ENCODE measurements at places on chromosomes 6 and 20.
A peak's percentile ranks its signal among the peaks of the same experiment; 100 is the strongest.

GRCh38 chr6:87667032-87667431, 35.0 kb downstream of the AKIRIN2 start:
- no peak for DNase-seq

DNA sequence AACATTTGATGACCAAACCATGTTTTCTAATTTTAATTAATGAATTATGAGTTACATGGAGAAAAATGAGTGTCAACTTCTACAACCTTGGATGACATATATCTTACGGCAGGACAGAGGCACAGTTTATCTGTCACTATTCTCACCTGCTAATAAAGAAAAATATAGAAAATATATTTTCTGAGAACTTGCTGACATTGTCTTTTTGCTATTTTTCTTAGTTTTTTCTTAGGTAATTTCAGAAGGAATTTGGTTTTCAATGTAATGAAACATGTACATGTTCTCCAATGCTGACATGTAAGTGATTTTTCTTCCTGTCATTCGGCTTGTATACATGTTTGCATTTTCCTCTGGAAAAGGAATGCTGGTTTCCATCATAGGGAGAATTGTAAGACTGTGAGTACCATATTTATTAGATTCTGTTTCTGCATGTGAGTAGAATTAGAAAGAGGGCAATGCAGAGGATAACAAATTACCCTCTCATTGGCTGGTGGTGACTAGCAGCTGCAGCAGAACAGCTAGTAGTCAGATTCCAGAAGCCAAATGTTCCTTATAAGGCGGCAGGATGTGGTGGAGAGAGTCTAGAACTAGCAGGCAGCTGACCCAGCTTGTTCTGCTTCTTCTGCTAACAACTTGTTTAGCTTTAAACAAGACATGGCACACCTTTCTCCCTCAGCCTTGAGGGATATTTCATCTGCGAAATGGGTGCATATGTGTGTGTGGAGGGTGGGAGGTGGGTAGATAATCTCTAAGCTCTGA, 132.8 kb upstream of the SPACA1 start:
- no peak for DNase-seq

- no peak for DNase-seq
These were observed 526.1 kb upstream of the SPTLC3 start for GRCh38 chr20:12482661-12483060.

DNA sequence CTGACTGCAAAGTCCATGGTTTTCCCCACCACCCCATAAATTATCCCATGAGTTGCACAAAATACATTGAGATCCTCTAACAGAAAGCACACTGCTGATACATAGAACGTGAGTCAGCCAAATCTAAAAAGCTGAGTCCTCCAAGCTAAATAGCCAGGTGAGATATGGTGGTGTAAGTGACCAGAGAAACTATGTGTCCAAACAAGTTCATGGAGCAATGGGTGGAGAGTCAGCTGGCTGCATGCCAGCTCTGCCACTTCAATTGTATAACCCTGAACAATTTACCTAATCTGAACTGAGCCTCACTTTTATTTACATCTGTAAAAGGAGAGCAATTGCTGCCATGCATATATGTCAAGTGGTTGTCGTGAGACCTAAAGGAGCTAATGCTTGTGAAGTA, 9.7 kb downstream of the SNAP25 start:
- DNase-seq = no peak

DNA sequence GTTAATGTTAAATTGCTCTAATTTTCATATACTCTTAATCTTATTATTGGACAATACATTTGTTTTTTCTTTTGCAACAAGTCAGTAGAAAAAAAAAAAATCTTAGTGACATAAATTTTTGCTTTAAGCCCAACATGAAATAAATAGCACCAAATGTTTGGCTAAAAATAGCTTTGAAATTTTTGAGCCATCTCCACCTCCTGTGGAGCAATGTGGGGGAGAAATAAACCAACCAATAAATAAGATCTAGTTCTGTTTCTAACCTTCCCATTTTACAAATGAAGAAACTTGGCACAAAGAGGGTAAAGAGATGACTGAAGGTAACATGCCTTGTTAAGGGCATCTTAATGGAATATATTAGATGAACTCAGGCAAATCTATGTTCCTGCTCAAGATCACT, 91.4 kb downstream of the PRKN start:
- DNase-seq = no peak

DNA sequence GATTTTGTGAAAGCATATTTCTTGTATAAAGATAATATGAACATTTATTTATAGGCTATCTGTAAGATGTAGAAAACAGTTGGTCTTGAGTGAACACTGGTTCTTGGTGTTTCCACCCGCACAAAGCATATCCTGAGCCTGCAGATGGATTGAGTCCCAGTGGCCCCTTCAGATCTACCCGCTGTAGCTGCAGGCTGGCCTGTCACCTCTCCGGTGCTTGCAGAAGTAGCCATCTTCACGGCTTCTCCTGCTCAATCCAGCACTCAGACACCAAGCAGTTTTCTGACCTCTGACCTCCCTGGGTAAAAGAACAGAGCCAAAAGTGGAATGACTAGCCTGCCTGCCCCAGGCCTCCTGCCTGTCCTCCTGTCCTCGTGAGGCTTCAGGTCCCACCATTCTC, 22.7 kb downstream of the LYRM2 start:
- no peak for DNase-seq

GRCh38 chr6:129498950-129499842, 210.8 kb downstream of the ARHGAP18 start:
- DNase-seq = peak; percentile 76

DNA sequence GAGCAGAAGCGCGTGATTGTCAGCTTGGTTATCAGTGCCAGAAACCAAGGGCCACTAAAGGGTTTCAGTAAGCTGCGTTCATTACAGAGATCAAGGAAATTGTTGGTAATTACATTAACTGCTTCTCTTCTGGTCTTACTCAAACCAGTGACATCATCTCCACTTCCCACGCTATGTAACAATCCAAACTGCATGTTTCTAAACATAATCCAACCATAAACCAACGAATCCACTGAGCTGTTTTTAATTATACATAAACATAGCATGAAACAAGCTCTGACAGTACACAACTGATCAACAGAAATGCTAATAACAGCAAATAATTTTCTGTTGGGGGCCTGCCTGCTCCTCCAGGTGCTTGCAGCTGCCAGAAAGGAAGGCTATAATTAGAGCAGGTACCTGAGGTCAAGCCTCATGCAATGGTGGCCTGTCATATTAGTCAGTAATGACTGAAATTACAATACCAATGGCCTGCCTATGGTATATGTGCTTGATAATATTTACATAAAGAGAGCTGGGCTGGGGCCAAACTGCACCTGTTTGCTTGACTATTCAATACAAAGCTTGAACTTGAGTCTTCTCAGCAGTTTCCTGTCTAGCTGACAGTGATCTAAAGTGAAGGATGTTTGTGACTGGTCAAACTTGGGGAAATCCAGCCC, 40.1 kb downstream of the ILRUN start:
- DNase-seq = peak; percentile 54

DNA sequence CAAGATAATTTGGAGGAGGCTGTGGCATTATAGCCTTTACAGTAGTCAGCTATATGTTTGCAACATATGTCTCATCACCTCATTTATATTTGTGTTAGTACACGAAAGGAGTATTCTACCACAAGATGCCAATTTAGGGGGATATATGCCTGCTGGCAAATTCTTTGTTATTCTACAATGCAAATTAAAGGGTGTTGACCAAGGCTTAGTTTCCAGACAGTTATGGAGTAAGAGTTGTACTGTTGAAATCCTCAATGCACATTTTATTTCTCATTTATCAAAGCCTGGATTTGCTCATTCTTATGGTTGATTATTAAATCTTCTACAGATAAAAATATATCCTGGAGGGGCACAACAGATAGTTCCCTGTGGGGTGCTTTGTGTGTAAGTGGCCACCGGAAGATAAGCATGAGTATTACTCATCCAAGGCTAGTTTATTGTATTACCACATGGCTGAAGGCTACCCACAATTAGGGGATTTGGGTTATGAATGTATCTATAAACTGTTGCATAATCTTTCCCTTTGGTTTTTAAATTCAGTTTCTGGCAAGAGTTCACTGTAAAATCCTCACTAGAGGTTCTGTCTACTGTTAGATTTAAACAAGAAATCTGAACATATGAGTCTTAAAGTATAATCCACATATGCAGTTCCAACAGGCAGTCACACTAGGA, 9.0 kb downstream of the CST9 start:
- no peak for DNase-seq

GRCh38 chr20:23105193-23105592, 19.1 kb upstream of the CD93 start:
- no peak for DNase-seq

- DNase-seq = peak; percentile 55
These were observed 6.2 kb downstream of the LINC00237 start for GRCh38 chr20:21099751-21100577.

GRCh38 chr6:10347561-10348327, 67.1 kb downstream of the TFAP2A start:
- DNase-seq = no peak

DNA sequence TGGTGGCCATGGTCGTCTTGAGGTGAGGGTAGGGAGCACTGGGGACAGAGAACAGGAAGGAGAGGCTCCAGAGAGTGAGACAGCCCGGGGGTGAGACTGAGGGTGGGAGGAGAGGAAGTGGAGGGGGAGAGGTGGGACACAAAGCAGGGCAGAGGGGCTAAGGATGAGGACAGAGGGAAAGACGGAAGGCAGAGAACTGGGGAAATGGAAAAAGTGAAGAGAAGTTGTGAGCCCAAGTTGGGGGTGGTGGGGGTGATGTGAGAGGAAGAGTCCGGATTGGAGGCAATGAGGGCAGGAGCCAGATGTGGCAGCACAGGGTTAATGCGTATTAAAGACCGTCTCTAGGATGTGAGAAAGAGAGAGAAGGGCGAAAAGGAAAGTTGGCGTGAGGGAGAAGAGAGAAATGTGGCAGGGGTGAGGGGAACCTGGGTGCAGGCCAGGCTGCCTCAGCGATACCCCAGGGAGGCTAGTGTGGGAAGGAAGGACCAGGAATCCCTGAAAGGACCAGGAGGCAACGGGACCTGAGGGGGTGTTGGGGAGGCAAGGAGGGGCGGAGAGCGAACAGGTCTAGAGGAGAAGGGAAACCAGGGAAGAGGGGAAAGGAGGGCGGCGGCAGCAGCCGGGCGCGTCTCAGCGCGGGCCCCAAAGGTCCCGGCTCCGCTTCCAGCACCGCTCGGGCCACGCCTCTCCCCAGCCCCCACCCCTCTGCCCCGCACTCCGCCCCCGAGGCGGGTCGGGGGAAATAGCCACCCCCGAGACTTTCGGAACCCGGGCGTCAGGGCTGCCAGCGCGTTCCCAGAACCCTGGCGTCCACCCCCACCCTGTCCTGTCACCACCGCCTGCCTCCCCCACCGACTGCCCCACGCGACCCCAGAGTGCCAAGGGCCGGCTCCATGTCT, at the start of gene PPP1R18:
Gene PPP1R18 (minus strand): TSS at position 637 of the 899 bp plus-strand sequence. CDS start 627 bp downstream, at position 10.
- peak; percentile 80 for DNase-seq

- no peak for DNase-seq
These were observed 13.5 kb downstream of the NCOA7 start for GRCh38 chr6:125804264-125804663.

GRCh38 chr6:160133441-160134336, 12.1 kb downstream of the SLC22A1 start:
- no peak for DNase-seq

DNA sequence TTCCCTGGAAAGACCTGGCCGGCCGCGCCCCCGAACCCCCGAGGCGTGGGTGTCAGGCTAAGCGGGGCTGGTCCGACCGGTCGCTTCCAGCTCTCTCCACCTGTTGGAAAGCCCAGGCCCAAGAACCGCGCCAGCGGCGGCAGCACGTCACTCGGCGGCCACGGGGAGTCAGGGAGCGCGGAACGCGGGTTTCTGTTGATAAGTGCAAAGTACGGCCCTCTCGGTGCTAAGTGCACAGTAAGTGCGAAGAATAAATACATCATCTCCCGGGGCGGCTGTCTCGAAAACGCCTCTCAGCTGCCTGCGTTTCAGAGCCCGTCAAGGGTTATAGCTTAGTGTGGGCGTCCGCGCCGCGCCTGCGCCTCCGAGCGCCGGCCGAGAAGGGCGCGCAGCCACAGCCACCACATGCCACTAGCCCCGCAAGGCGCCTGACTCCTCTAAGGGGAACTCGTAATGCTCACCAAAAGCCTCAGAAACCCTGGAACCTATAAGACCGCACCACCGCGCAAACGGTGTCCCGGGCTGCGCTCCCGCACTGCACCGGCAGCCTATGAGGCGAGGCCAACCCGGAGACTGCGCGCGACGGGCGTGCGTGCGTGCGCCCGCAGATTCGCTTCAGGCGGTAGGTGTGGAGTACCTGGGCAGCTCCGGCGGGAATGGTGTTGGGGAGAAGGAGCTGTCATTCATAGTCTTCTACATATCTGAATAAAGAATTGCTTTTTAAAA, 9.2 kb upstream of the TBX18 start:
- DNase-seq = no peak

- no peak for DNase-seq
These were observed 81.2 kb downstream of the RAMACL start for GRCh38 chr6:166505133-166505905.

Data from CD4-positive, alpha-beta T cell treated with Interleukin-4 for 1 hour (primary cell).